ENCODE measurements at places on chromosomes 12 and 14. TPM values are rescaled to one million over a fixed set of nuclear protein-coding genes. Genes with fewer than 3 reads are reported as not detected.

Gene HOXC12
- not detected for polyA plus RNA-seq

Gene HSPB8
- polyA plus RNA-seq, result 14.8 TPM

Gene LYZ
- 56.2 TPM for polyA plus RNA-seq

Gene RERGL
- 0.75 TPM for polyA plus RNA-seq

Gene JPH4
- 1.0 TPM for polyA plus RNA-seq

Gene SLCO1C1
- polyA plus RNA-seq, result 2.5 TPM

Gene FOXN4
- polyA plus RNA-seq, result 1.3 TPM

Gene TAS2R46
- polyA plus RNA-seq, result 0.28 TPM

DNA sequence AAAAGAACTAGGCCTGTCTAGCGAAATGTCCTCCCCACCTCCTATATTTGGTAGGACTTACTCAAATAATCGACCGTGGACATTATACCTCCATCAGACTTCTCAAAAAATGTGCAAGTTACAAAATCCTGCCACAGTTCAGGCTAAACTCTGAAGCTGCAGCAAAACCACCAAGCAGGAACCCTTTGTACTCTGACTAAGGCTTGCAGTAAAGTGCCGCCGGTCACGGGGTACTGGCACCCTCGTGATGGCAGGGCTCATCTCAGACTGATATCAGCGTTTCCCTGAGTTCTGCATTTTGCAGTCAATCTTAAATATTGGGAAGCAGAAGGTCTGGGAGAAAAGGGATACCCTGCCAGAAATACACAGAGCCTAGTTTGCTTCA is 17.1 kb downstream of the SLC11A2 start:
- no peak for DNase-seq

DNA sequence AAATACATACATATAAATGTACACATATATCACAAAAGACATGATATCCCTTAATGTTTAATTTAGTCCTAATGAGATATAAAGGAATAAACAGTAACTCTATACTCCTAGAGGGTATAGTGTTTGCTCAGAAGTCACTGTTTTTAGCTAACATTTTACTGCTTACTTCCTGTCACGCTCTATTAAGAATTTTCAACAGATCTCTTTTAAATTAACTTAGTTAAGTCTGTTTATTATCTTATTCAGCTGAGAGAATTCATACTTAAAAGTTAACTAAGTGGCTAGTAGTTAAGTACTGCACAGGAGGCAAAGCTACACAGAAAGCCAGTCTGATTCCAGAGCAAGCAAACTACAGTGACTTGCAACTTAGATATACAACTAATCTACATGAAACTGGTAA is 39.9 kb downstream of the GXYLT1 start:
- no peak for DNase-seq

DNA sequence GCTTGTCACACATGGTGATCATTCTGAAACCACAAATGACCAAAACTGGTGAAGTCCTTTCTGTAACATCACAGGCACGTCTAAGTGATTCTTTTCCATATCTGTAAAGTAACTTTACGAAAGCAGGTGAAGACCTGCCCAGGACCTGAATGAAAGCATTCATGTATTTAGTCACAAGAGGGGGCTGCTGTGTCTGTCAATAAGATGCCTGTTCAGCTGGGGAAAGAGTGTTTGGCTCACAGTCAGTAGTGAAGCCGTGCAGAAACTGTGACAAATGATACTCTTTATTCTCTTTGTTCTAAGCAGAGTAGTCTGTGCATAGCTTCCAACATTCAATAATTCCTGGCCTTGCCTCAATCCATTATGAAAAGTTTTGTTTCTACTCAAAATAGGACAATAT is 373.5 kb upstream of the OR4E1 start:
- no peak for DNase-seq

- DNase-seq, result no peak
These were observed 18.8 kb downstream of the KNTC1 start for GRCh38 chr12:122545855-122546254.

- DNase-seq, result no peak
These were observed 85.7 kb upstream of the E2F7 start for GRCh38 chr12:77151030-77151429.

- DNase-seq, result no peak
These were observed 48.5 kb downstream of the SVOP start for GRCh38 chr12:108972358-108972757.

DNA sequence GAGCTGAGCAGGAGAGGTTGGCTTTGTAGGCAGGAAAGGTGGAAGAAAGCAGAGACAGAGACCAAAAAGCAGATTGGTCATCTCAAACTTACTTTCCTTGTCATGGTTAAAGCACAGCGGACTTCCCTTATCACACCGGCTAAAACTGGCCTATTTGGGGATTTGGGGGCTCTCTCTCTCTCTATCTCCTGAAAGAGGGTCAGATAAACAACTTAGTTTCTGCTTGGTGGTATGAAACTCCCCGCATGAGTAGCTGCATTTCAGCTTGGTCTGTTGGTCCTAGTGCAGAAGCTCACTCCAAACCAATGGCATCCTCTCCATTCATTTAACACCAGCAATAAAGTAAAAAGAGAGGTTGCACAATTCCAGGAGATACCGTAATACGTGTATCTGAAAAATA is 57.1 kb downstream of the TNFAIP2 start:
- no peak for DNase-seq

DNA sequence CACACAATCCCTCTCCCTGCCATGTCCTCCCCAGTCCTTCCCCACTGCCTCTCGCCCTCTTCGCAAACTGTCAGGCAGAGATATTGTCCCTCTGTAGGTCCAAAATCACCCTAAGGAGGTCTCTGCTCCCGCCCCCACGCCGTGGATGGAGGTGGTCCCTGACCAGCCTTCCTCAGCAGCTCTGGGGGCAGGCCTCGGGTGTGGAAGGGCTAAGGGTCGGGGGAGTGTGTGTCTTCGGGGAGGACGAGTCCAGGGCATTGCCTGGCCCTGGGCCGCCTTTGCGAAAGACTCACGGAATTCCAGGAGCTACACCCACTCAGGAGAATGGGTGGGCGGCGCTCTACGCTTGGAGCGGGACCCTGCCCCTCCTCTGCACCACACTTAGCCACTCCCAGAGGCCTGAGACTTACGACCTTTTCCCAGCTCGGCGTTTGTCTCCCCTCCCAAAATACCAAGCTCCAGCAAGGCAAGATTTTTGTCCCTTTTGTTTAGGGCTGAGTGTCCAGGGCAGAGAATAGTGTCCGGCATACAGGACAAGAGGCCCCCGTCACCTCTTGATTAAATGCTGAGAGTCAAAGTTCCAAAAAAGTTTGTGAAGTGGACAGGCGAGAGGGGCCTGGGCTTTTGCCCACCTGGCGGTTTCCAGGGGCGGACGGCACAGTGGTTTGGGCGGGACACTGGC is 881 bp downstream of the PYGL start:
- peak; percentile 86 for DNase-seq

- no peak for DNase-seq
These were observed 7.0 kb downstream of the AK7 start for GRCh38 chr14:96398921-96399320.

- no peak for DNase-seq
These were observed 5.9 kb upstream of the EID3 start for GRCh38 chr12:104297477-104298113.

DNA sequence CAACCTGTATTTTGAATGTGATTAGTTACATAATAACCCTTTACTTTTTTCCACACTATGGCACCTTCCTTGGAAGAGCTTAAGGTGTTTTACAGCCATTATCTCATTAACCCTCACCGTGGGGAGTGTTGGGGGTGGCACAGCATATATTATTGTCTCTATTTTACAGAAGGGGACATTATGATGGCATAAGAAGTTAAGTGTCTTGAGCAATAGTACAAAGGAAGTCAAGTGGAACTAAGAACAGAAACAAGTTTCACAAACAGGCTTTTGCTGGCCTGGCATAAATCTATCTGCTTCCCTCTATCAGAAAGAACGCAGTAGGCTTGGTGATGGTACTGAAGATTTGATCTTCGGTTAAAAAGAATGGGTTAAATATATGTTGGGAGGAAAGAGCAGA is 169.7 kb upstream of the OTX2 start:
- DNase-seq, result no peak

DNA sequence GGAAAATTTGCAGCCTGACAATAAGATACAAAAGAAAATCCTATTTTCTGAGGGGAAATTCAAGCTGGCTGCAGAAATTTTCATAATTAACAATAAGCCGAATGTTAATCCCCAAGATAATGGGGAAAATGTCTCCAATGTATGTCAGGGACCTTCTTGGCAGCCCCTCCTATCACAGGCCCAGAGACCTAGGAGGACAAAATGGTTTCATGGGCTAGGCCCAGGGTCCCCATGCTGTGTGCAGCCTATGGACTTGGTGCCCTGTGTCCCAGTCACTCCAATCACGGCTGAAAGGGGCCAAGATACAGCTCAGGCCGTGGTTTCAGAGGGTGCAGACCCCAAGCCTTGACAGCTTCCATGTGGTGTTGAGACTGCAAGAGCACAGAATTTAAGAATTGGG is 11.2 kb downstream of the C12orf50 start:
- no peak for DNase-seq

- DNase-seq, result no peak
These were observed 229.4 kb downstream of the ZFP36L1 start for GRCh38 chr14:68563251-68564131.

Measured in left lung (tissue), 14 donors.